NCI-H524 (cell line): ENCODE measurements at places on chromosomes 16 and 17.

GRCh38 chr17:1732241-1732832, 7.8 kb downstream of the WDR81 start:
- no peak for DNase-seq

- no peak for DNase-seq
Observed at GRCh38 chr16:10497132-10498101, 83.0 kb downstream of the EMP2 start.

DNA sequence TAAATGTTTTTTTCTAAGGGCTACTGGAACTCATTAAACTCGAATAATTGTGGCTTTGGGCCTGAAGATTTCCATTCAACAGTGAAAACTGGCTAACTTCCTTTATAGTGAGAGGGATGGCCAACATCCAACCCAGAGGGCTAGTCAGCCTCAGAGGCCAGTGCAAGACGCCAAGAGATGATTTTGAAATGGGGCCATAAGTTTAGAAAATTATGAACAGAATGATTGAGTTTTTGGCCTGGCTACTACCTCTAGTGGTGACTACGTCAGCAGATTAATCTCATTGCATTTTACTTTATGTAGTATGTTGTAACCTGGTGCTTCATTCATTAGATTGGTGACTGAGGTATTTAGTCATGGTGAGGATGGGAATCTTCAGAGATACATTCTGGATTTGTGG, 28.4 kb downstream of the HAPSTR1 start:
- no peak for DNase-seq

- no peak for DNase-seq
Observed at GRCh38 chr16:58490065-58490464, 9.9 kb upstream of the NDRG4 start.

- DNase-seq: no peak
Observed at GRCh38 chr17:13601776-13602551, at the start of gene HS3ST3A1. Gene HS3ST3A1 (minus strand): TSS chr17:13601929. CDS start chr17:13601129, 800 bp downstream.

DNA sequence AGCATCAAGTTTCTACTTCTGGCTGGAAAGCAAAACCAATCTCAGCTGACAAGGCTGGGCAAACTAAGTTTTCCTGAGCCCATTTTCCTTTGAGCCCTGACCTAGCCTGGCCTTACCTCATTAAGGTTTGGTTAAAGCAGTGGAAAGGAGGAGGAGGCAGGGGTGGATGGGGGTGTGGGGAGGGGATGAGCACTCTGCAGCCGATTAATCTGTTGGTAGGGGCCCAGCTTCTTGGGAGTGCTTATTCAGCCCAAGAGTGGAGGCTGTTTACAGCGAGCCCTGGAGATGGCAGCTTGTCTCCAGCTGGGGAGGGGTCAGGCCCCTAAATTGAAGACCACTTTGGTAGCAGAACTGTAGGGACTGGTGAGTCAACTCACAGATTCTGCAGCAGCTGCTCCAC, 12.0 kb downstream of the SMCR8 start:
- no peak for DNase-seq
